ENCODE measurements at places on chromosomes 11 and 22.

- DNase-seq = no peak
Observed at GRCh38 chr22:44819966-44820631, 67.7 kb downstream of the ARHGAP8 start.

- no peak for DNase-seq
Observed at GRCh38 chr11:62439785-62440602, 21.2 kb downstream of the SCGB1A1 start.

- DNase-seq = no peak
Observed at GRCh38 chr11:295351-296170, 3.8 kb downstream of the IFITM5 start.

GRCh38 chr11:64344787-64345186 lies 4.8 kb downstream of the CCDC88B start:
- no peak for DNase-seq

GRCh38 chr11:57278721-57279095 lies 41.7 kb upstream of the APLNR start:
- DNase-seq = no peak

DNA sequence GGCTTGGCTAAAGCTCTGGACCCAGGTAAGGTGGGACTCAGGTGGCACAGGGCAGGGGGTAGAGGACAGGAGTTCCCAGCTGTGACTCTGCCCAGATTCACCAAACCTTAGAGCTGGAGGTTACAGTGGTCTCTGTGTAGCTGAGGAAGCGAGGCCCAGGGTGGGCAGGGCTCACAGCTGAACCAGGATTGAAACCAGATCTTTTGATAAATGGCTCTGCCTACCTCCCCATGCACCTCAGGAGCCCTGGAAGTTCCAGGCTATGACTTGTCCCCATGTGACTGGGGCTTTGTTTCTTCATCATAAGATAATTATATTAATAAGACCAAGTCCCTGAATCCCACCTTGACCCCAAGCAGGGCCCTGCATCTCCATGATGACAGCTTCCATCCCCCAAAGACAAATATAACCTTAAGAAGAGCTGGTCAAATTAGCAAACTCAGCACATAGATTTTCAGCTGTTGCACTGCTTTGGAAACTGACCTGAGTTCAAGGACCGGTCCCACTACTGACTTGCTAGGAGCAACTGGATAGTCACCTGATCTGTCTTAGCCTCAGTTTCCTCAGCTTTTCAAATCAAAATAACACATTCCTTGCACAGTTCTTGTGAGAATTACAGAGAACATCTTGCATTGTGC lies 21.3 kb upstream of the TSKU start:
- DNase-seq = no peak

- no peak for DNase-seq
Observed at GRCh38 chr22:40728731-40729189, 49.5 kb downstream of the MCHR1 start.

- no peak for DNase-seq
Observed at GRCh38 chr11:123247496-123247799, 52.4 kb upstream of the CLMP start.

GRCh38 chr22:22171357-22172218 lies 73.0 kb upstream of the VPREB1 start:
- DNase-seq = no peak

DNA sequence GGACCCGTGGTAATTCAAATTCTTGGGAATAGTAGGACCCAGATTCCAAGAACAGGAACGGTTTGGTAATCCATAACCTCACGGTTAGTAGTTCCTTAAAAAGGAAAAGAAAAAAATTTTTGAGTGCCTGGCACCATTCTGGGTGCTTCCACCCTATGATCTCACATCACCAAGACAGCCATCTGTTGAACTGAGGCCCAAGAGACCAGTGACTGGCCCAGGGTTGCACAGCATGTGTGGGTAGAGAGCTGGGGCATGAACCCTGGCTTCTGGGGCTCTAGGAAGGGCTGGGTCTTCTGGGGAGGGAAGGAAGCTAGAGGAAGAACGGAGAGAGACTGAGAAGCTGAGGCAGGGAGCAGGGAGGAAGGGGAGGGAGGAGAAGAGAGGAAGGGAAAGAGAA lies 4.7 kb upstream of the SPI1 start:
- DNase-seq = no peak

GRCh38 chr11:46299451-46299961 lies 22.0 kb downstream of the CREB3L1 start:
- no peak for DNase-seq

DNA sequence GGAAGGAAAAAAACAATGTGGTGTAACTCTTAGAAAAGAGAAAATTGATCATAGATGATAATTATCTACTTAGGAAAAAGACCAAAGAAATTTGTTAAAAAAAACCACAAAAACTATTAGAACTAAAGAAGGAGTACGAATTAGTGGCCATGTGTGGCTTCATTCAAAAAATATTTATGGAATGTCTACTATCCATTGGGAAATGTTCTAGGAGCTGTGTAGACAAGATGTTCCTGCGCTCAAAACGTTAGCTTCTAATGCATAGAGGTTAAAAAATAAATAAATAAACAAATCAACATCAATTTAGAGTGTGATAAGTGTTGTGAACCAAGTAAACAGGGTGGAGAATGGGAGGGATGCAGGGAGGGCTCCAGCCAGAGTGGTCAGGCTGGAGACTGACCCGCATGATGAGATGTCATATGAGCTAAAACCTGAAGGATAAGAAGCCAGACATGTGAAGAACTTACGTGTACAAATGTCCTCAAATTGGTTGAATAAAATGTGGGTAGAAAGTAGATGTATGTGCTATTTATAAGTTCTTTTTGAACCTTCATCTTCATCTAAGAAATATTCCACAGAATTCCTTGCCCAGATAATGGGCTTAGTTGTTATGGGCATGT lies 4.3 kb upstream of the EXPH5 start:
- no peak for DNase-seq

DNA sequence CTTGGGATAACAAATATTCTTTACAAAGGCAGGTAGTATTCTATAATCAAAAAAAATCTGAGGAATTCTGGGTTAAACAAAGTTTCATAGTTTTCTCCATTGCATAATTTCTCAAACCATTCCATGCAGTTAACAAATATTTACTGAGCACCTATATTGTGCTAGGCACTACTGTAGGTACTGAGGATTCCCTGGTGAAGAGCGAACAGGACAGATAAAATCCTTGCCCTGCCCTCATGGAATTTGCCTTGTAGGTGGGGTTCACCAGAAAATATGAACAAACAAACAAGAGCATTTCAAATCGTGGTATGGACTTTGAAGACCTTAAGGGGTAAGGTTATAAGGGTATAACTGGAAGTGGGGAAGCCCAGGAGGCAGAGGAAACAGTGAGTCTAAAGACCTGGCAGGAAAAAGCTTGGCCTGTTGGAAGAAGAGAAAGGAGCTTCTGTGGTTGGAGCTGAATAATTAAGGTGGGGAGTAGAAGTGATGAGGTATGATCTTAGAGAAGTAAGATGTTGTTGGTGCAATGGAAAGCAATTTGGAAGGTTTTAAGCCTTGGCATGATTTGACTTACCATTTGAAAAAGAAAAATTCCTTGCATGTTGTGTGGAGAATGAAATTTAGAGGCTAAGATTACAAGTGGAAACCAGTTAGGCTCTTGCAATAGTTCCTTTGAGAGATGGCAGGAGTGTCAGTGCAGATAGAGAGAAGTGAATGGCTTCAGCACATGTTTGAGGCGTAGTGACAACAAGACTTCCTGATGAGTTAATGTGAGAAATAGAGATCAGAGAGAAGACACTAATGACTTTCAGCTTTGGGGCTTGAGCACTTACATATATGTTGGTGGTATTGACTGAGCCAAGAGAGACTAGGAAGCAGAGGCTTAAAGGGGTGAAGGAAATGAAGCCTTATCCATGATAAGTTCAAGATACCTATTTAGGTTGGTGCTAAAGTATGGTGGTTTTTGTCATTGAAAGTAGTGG lies 55.7 kb upstream of the PICALM start:
- no peak for DNase-seq

DNA sequence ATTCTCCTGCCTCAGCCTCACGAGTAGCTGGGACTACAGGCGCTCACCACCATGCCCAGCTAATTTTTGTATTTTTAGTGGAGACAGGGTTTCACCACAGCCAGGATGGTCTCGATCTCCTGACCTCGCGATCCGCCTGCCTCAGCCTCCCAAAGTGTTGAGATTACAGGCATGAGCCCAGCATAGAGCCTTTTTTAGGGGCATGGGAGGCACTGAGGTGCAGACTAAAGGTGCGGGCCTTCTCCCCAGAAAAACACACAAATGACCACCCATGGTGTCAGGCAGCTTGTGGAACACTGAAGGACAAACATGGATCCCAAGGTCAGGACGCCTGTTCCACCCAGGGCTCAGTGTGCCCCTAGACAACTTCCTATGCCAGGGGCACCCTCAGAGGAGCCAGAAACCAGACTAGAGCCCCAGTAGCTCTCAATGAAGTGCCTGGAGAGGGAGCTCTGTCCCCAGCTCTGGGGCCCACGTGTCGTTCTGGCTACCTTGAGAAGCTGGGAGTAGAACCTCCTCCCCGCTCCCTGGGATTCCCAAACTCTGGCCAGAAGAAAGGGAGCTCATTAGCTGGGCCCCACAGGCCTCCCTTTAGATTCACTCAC lies 21.2 kb upstream of the CD5 start:
- DNase-seq = no peak

DNA sequence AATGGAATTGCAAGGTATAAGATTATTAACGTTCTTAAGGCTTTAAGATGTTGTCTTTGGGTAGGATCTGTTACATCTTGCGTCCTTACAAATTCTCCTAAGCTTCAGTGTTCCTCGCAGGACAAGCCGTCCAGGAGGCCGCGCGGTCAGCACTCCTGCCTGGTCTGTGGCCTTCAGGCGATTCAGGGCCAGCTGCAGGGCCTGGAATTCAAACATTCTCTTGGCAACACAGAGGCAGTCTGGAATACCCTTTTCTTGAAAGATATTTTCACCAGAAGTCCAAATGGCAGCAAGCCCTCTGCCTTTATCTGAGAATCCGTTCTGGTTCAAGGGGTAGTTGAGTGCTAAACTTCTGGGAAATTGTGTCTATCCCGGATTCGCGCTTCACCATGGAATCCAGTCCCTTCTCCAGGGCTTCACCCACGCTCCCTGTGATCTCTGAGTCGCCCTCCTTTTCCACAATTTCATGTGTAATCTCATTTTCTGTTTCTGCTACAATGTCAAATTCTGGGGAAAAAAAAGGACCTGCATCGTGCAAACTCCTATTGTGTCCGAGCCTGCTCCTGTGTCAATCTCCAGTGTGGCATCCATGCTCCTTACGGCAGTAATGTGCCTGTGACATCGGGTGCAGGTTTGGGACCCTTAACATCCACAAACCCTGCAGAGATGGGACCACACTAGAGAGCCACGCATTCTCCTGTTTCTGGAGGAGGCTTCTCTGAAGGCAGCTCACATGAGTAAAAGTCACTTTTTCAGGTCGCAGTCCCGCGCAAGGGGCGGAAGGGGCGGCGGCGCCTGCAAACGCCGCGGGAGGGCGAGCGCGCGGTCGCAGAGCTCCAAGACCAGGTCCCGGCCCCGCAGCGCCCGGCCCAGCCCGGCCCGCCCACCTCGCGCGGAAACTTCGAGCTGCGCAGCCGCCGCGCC lies 25.4 kb upstream of the SORL1 start:
- peak; percentile 37 for DNase-seq

GRCh38 chr11:115409691-115410220 lies 94.5 kb downstream of the CADM1 start:
- no peak for DNase-seq

- DNase-seq = no peak
Observed at GRCh38 chr11:19818619-19819018, 106.0 kb downstream of the NAV2 start.

DNA sequence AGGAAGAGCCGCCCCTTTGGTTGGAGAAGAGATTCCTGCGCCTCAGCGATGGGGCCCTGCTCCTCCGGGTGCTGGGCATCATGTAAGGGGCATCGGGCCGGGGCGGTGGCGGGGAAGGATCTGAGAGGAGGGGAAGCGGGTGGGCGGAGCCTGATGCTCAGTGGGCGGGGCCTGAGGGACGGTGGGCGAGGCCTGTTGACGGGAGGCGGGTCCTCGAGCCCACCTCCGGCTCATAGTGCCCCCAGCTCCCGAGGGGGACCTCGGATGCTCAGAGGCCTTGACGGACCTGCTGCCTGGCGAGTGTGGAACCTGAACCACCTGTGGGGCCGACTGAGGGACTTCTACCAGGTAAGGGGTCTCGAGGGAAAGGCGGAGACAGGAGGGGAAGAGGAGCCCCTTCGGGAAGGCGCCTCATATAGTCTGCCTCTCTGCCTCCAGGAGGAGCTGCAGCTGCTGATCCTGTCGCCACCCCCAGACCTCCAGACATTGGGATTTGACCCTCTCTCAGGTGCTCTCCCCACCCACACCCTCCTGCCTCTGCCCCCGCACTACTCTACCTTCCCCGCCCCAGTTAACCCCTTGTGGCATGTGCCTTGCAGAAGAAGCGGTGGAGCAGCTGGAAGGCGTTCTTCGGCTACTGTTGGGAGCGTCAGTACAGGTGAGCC lies 799 bp downstream of the CCDC88B start:
- DNase-seq = no peak

GRCh38 chr11:33967451-33967850 lies 75.6 kb upstream of the LMO2 start:
- no peak for DNase-seq

DNA sequence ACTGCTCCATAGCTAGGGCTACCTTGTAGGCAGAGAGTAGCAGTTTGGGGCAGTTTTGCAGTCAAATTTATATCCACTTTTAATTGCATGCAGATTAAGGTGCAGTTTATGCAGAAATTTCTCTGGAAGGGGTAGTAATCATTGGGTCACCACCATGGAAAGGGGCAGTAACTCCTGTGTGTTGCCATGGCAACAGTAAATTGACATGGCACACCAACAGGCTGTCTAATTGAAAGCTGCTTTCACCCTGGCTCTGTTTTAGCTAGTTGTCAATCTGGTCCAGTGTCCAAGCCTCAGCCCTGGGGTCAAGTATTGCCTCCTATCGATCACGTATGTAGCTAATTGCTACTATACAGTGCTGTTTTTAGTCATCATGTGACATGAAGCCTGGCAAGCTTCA lies 786.1 kb upstream of the CNTN5 start:
- DNase-seq = no peak

GRCh38 chr11:17653611-17654010 lies 65.8 kb upstream of the MYOD1 start:
- DNase-seq = no peak

- no peak for DNase-seq
Observed at GRCh38 chr22:30809086-30809485, 114.4 kb downstream of the OSBP2 start.

GRCh38 chr11:2901854-2902783 lies 16.5 kb upstream of the CDKN1C start:
- DNase-seq = peak; percentile 69
